ENCODE measurements at places on chromosomes 4 and X.

DNA sequence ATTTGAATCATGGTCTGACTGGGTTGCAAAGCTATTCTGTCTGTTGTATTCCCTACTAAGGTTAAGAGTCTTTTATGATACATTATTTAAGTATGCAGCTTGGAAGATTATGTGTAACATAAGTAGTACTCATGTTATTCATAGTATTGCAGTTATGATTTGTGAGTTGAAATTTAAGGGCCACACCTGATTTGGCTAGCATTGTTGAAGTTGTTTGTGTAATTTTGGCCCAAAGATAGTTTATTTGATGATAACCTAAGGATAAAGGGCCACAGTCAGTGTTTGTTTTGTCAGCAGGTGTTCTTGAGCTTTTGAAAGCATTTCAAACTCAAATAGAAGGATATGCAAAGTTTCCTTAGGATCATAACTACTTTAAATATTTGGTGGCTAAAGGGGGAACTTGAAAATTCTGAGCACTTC is 38.9 kb downstream of the NUDT9 start:
- DNase-seq, result no peak

DNA sequence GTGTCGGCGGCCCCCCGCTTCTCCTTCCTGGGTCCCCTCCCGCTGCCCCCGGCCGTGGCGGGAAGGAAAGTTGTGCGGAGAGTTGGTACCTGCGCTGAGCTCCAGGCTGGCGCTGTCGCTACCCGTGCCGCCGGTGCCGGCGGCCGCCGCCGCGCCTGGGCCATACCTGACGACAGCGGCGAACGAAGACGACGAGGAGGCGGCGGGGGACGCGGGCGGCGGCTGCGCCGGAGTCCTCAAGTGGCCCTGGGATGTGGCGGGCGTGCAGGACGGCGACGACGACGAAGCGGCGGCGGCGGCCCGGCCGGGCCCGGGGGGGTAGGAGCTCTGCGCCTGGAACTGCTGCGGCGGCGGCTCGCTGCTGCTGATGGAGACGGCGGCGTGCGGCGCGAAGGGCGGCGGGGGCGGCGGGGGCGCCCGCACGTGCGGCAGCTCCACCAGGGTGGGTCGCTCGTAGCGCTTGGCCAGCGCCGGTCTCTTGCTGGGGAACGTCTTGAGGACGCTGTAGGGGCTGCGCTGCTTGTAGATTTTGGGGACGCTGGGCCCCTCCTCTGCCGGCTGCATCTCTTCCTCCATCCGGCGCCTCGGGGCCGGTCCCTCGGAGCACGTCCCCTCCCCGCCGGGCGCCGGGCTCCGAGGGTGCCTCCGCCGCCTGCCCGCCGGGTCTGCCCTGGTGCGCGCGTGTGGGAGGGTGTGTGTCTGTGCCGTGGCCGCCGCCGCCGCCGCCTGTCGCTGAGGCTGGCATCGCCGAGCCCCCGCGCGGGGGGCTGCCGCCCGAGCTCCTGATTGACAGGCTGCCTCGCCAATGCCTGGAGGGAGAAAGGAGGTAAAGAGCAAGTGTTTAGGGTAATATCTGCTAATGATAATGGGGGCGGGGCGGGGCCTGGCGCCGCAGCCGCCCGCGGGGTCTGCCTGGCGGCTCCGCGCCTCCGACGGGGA is 618 bp downstream of the BEND4 start:
- peak; percentile 85 for DNase-seq

DNA sequence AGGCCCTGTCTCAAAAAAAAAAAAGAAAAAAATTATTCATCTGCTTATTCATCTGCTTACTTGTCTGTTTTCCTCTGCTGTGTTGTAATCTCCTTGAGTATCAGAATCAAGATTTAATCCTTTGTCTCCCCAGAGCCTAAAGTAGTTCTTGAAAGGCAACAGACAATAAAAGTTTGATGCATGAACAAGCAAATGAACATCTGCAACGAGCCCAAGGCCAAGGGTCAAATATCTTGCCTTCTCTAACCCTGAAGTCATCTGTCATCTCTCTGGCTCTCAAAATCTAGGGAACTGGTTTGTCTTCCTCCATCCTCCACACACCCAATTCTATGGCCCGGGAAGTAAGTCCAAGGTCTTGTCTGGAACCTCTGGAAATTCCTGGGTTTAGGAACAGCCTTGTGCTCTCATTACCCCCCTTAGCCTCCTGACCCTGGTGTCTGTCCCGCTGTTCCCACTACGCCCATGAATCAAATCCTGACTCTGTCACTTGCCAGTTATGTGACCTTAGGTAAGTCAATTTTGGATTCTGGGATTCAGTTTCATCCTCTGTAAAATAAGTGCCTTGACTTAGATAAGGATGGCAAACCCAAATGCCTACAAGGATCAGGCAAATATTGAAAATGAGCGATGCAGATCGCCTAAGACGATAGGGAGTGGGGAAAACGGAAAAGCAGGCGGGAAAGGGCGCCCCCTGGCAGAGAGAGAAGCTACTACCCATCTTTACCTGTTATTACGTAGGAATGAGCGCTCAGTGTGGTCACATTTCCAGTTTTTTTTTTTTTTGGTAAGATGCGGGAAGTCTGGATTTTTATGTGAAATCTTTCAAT is 102.7 kb upstream of the DHX15 start:
- DNase-seq, result peak; percentile 52

DNA sequence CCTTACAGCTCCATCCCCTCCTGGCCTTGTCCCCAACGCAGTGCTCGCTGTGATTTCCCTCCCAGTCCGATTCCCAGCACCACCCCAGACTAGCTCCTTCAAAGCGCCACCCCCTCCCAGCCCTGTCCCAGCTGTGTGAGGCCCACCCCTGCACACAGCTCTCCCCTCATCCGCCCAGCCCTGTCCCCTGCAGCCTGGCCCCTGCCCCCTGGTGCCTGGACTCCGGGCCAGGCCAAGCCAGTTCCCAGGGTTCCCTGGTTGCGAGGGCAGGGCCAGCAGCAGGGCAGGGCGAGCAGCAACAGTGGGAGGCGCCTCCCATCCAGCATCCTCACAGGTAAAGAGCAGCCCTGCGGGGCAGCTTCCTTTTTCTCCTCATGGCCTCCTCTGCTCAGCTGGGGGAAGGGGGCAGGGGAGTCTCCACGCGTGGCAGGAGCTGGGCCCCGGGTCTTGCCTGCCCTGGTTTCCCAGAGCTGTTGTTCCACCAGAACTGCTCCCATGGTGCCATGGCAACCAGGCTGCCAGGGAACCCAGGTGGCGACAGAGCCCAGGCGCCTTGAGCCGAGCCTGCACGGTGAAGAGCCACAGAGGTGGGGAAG is 24.8 kb downstream of the IQSEC2 start:
- DNase-seq, result no peak

DNA sequence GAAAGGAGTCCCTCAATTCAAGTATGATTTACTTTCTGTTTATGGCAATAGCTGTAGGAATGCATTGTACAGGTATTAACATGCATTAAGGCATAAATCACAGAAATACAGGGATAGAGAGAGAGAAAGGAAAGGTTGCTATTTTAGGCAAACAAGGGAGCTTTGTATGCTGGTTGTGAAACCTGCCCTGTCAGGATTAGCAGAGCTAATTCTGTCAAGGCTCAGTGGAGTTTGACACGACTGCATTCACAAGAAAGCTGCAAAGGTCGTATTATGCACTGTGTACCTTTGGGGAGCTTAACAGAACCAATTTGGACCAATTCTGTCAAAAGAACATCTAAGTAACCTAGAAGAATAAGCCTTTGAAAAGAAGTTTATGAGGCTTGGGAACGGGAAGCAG is 239.3 kb downstream of the GRIA2 start:
- no peak for DNase-seq

GRCh38 chr4:127708985-127709384 is 21.2 kb upstream of the SLC25A31 start:
- no peak for DNase-seq

DNA sequence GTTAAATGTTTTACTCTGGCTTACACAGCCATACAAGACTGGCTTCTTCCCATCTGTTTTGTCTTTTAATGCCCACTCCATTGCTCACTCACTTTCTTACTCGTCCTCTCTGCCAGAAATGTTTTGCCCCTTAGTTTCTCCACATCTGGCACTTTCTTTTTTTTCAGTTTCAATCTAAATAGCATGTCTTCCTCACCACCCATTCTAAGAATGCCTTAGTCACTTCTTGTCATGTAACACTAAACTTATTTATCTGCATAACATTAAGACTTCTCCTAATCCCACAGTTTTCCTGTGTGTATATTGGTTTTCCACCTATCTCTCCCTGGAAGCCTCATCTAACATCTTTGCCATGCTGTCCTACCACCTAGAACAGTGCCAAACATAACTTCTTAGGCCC is 119.3 kb downstream of the ADAMTS3 start:
- DNase-seq, result no peak

- no peak for DNase-seq
Observed at GRCh38 chr4:122665161-122665929, 44.5 kb upstream of the IL21 start.

- no peak for DNase-seq
Observed at GRCh38 chrX:3639236-3639635, 74.2 kb downstream of the PRKX start.

DNA sequence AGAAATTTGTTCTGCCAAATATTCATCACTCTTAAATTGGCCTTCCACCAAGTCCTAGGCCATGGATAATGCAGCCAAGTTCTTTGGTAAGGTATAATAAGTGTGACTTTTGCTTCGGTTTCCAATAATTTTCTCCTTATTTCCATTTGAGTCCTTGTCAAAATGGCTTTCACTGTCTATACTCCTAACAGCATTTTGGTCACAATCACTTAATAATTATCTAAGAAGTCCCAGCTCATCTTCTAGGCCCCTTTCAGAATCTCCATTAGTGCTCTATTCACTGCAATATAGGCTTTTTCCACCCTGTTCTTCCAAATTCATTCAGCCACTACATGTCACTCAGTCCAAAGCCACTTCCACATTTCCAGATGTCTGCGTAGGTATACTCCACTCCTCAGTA is 51.0 kb upstream of the SPIN4 start:
- DNase-seq, result no peak

- DNase-seq, result no peak
Observed at GRCh38 chrX:3450881-3451570, 104.6 kb upstream of the MXRA5 start.

DNA sequence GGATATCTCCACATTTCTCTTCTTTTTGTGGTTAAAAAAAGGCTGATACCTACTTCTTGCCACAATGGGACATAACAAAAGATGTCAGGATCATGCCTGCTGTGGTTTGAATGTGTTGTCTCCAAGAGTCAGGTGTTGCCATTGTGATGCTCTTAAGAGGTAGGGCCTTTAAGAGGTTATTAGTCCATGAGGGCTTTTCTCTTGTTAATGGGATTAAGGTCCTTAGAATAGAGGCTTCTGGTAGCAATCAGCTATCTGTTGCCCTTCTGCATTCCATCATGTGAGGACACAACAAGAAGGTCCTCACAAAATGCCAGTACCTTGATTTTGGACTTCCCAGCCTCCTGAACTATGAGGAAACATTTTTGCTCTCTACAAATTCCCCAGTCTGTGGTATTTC is 191.4 kb downstream of the GBA3 start:
- DNase-seq, result no peak

GRCh38 chr4:124262211-124263179 is 450.0 kb downstream of the ANKRD50 start:
- peak; percentile 65 for DNase-seq

DNA sequence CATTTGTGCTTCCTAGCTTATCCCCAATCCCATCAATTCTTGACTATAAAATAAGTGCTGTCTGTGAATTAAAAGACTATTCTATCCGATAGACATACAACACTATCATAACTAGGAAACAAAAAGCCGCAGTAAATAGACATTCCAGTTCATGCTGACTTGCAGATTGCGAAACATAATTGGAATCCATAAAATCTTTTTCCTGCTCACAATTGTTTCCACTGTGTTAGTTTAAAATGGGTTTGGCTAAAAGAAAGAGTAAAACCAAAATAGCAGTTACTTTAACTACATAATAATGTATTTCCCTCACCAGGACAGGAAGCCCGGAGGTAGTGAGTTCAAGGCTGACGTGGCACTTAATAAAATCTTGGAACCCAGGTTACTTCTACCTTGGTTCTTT is 17.2 kb downstream of the SMIM31 start:
- no peak for DNase-seq

- no peak for DNase-seq
Observed at GRCh38 chr4:37516057-37516775, 170.0 kb downstream of the RELL1 start.

- no peak for DNase-seq
Observed at GRCh38 chr4:11397819-11398610, 30.7 kb downstream of the HS3ST1 start.

- no peak for DNase-seq
Observed at GRCh38 chr4:143291314-143291713, 45.4 kb upstream of the GAB1 start.

GRCh38 chr4:37601531-37601930 is 84.6 kb downstream of the RELL1 start:
- no peak for DNase-seq

DNA sequence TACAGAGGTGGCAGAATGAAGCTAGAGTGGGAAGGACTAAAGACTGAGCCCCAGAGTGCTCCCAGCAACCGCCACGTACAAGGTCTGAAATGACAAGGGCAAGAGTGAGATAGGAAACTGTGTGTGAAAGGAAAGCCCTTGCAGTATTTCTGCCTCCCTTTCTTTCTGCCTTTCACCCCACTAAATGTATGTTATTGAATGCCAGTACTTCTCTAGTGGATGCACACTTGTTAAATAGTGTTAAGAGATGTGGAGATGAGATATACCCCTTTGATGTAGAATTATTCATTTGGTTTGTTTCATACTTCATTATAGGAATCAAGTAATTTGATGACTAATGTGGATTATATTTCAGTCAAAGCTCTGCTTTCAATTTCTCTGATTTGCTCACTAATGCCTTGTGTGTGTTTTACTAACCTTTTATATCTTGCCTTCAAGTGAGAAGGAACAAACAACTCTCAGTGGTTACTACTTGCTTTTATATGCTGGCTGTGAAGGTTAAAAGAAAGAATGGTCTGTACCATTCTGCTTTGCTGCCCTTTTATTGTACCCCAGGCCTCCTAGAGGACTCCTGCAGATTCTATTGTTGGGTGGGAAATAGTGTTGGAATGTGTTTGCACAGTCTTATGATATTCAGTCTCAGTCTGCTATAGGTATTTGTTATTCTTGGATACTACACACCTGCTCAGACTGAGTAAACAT is 8.0 kb upstream of the ANXA3 start:
- DNase-seq, result no peak

DNA sequence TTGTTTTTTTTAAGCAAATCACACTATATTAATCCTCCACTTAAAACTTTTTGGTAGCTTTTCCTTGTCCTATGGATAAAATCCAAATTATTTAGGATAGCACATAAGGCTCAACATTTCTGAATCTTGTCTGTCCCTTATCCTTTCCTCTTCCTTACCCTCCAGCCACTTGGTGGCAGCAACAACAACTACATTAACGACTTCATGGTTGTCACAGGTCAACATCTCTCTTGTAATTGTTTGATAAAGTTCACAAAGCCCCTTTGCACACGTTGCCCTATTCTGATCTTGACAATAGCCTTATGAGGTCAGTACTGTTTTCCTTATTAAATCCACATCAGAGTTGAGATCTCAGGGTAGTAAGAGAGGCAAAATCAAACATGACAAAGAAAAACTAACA is 269.0 kb upstream of the PABPC4L start:
- DNase-seq, result peak; percentile 2
